ENCODE measurements at places on chromosomes 7 and 10.

- DNase-seq = no peak
Measured at GRCh38 chr7:44990109-44991023, 9.6 kb upstream of the CCM2 start.

DNA sequence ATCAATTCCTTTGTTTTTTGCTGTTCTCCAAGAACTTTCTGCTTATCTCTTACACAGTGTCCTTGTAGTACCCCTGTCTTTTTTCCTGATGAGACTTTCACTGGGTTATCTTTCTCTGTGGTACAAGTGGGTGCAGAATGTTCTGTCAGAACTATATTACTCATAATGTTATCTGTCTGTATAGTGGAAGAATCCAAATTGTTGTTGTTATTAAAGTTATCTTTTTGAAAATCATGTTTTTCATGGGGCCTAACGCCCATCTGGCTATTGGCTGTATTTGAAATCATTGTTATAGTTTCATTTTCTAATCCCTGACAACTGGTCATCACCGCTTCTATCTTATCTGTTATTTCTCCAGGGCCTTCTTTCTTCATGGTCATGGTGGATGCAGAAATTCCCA, 163.0 kb upstream of the CCDC6 start:
- no peak for DNase-seq

DNA sequence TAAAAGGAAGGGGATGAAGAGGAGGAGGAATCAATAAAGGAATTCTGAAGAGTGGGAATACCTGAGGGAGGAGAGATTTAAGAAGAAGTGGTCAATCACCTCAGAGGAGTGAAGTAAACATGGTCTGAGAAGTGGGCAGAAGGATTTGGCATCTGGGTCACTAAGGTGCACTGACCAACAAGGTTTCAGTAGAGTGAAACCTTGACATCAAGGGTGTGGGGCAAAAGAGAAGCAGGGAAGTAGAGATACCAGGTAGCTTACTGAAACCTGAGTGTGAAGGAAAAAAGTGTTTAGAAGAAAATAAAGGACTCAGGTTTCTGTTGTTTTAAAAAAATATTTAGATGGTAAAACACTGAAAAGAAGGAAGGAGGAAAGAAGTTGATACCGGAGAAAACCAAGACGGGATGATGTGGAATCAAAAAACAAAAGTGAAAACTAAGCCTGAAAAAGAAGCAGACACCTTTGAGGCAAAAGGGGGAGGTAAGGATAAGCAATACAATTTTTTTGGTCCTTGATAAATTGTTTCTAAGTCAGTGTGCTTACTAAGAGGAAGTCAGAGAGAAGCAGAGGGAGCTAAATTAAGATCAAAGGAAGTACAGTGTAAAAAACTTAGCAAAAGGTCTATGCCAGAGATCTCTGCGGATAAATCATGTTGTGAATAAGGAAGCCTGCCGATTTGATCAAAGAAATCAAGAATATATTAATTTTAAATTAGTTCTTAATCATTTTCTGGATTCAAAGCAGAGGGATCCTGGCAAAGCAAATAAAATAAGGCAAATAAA, 137.2 kb upstream of the GPR22 start:
- DNase-seq = no peak

GRCh38 chr7:143375298-143376034, 5.7 kb upstream of the ZYX start:
- DNase-seq = no peak

DNA sequence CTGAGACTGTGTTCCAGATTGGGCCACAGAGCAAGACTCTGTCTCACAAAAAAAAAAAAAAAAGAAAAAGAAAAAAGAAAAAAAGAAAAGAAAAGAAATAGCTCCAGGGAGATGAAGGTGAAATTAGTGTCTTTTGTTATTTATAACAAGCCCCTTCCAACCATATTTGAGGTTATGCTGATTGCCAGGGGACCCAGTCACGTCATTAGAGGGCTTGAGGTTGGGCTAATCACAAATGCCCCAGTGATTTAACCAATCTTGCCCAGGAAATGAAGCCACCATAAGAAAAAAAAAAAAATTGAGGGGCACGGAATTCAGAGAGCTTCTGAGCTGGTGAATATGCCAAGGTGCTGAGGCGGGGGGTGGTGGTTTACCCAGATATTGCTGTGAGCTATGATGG, 11.3 kb upstream of the RNF216 start:
- DNase-seq = no peak

DNA sequence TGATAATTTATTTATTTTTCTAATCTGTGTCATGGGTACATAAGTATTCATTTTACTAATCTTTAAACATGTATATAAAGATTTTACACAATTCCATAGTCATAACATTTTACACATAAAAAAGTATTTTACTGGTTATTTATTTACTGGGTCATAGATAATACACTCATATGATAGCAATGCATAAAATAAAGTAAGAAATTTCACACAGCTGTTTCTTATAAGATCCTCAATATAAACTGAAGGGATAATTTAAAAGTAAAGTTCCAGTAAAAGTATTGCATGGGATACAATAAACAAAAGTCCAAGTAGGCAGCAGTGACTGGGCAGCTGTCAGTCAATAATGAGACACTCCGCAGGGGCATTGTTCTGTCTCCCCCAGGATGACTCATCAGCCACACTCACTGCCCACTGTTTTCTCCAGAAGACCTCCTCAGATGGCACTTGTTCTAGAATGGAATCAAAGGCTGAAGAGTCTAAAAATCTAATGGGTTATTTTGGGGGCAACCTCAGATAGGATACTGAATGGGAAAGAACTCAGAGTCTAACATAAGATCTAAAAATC, 32.7 kb downstream of the DPY19L1 start:
- DNase-seq = no peak

DNA sequence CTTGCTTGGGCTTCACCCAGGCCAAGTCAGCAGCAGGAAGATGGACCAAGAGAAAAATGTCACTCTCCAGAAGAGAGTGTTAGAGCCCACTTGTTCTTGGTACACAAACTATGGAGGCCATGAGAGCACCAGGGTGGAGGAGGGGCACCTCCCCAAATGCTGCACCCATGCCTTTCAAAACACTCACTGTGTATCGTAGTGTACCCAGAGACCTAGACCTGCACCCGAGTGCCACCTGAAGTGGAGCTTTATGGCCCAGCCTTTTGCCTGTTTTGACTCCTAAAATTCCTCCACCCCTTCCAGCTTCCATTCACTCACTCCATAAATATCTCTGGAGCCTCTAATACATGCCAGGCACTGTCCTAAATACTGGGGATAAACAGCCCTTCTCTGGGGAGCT, 5.0 kb downstream of the SFTPD start:
- DNase-seq = no peak

DNA sequence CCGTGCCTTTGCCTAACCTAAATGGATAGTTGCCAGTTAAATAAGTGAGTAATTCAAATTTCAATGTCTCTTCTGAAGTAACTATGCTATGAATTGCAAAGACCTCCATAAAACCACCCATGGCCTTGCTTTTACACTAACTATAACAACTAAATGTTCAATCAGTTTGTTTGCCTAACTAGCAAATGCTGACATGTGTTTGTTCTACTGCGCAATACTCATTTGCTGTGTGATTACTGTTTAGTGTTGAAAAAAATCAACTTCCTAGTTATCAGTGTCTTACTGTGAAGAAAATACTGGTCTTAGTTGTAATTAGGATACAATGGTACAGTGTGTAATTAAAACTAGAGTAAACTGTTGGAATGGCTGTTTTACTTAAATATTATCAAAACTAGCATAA, 47.3 kb upstream of the GATAD1 start:
- DNase-seq = no peak

- DNase-seq = no peak
Measured at GRCh38 chr7:46133751-46134150, 212.7 kb upstream of the IGFBP3 start.

DNA sequence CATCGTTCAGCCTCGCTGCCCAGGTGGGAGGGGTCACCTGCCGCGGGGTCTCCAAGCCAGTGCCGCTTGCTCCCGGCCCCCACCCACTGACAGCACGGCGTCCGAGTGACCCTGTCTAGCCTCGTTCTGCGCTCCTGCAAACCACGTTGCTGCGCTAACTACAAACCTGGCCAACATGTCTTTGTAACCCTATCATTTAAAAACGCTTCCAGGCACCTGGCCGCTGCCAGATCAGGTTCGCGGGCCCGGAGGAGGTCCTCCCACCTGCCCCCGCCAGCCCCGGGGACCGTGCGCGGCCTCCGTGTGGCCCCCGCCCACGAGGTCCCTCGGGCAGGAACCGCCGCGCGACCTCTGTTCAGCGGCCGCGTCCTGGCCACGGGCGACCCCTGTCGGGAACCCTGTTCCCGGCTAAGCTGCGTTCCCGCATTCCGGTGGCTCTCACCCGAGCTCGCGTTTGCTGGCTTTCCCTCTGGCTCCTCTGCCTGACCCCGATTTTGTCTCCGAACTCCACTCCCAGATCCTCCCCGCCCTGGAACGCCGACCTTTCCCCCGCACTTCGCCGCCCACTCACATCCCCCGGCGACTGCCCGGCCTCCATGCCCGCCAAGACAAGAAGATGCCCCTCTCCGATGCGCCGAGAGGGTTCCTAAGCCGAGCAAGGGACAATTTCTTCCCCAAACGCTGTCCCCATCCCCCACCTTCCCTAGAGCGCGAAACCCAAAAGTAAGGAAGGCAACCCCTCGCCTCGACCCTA, 2.4 kb downstream of the SFMBT2 start:
- peak; percentile 36 for DNase-seq

DNA sequence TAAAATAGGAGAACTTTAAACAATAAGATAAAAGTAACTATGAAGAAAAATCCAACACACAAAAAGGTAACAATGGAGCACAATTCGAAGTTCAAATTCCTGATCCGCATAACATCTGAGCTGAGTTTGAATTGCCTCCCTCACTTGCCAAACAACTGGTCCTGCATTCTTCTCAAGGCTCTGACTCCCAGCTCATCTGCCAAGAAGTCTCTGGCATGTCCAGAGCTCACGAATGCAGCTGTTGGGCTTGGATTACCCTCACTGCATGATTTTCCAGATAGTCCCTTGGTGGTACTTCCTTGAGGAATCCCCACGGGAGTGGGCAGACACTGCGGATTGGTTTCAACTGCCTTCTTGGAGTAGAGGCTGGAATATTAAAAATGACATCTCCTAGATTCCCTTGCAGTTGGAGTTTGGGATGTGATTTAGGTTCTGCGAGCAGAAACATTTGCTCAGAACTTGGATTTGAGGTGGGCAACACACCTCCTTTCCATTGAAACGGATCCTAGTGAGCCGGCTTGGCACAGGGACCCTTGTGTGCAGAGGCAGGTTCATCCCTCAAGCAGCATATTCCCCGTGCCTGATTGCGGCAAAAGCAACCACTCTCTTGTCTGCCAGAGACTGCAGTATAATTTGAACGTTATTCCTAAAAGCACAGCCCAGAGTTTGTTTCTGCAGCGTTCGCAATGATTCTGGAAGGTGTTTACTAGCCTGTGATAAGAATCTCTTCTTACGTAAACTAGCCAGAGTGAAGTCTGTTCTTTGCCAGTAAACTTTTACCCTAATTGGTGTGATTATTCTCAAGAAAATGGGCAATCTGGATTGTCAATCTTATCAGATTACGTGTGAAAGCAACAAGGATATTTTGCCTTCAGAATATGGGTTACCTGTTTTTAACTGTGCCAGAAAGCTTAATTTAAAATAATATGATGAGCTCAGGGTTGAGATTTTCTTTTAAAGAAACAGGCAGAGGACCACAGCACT, 23.4 kb upstream of the PRKCQ start:
- no peak for DNase-seq

GRCh38 chr10:44385026-44385695, at the start of gene CXCL12:
Gene CXCL12, minus strand, starts transcription at chr10:44385097. Its CDS starts 92 bp downstream, at chr10:44385005.
- DNase-seq = no peak

DNA sequence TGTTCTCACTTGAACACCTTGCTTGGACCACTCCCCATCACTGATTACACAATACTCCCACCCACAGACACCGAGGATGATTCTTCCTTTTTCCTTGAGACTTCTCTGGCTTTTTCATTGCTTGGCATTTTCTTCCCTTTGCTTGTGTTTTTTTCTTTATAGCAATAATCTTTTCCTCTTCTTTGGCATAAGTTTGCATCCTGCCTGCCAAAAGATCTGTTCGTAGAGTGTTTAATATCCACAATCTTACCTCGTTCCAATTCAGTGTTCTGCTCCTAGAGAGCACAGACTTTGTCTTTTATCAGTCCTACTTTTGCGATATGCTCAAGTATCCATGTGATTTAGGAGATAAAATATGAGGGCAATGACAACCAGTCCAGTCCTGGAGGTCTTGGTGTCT, 303.3 kb upstream of the CDC14C start:
- DNase-seq = no peak

DNA sequence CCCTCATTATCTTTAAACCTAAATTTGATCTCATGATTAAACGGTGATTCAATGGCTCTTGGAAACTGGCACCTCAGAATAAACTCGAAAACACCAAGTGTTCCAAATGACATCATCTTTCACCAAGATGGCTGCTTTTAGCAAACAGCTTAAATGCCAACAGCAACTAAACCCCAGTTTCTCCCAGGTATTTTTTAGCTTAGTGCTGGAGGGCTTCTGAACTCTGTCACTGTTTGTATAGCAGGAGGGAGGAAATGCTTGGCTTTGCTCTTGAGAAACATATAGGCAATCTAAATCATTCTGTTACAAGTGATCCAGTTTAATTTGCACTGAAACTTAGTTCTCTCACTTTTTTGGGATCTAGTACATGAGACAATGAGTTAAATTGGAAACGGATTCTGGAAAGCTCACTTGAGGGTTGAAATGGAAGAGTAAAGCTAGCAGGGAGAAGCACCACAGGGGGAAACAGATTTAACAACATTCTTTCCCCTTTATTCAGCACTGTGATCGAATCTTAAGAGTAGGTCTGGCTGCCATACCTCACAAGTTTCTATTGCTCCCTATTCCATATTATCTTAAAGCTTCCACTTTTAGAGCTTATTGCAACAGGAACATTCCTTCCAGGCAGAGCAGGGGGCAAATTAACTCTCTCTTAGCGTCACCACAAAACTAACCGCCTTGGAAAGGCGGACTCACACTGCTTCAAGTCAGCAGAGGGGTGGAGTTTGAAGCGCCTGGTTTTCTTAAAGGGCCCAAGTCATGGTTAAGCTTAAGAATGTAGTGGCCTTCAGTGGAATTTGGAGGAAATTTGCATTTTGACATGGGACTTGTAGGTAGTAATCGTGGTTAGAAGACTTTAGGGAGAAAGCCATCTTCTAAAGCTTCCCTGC, 1.8 kb upstream of the CCDC6 start:
- peak; percentile 17 for DNase-seq

DNA sequence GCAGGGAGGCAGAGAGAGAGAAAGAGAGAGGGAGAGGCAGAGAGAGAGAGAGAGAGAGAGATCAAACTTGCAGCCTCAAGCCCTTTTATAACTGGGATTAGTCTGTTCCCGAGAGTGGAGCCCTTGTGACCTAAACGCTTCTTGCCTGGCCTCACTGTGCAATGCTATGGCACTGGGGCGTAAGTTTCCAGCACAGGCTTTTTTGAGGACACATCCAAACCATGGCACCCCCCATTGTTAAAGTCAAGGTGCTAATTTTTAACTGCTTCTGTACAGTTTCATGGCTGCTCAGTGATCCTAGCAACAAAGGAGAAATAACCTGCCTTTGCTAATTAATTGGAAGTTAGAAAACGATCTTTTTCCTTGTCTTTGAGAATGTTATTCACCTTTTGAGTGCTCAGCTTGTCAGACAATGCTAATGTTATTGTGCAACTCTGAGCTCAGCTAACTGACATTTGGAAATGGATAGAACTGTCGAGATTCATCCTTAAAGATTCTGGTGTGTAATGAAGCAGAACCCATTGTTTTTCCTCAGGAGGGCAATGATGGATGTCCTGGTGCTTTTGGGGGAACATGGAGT, 268.4 kb downstream of the GLRX3 start:
- DNase-seq = no peak

- no peak for DNase-seq
Measured at GRCh38 chr7:66556177-66556548, 72.5 kb upstream of the KCTD7 start.

- no peak for DNase-seq
Measured at GRCh38 chr7:32914184-32914583, 22.6 kb upstream of the KBTBD2 start.

- DNase-seq = no peak
Measured at GRCh38 chr7:143147070-143147469, 15.2 kb downstream of the PIP start.
